ENCODE measurements at places on chromosomes 7 and 10.

DNA sequence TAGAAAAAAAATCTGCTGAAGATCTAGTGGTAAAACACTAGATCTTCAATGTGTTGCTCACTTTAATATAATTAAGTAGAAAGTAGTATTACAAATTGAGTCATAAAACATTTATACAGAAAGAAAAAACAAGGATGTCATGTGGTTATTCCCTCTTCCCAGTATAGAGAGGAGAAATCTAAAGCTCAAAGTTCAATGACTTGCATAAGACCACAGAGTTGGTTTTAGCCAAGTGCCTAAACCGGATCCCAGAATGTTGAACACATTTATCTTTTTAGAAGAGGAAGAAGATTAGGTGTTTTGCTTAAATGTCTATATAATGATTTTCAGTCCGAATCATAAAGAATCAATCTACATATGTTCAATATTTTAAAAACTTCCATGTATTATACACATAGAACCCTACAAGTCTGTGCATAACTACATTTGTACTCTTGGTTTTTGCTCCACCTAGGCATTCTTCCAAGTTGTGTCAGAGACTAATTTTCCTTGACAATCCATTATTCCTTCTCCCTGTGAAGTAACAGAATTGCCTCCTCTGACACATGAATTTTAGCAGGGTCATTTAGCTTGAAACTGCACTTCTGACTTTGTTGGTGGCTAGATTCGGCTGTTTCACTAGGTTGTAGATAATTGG, 389.2 kb downstream of the MAGI2 start:
- DNase-seq: no peak

- DNase-seq: no peak
Measured at GRCh38 chr10:62506371-62506770, 132.2 kb downstream of the ZNF365 start.

- no peak for DNase-seq
Measured at GRCh38 chr10:5393529-5393928, 11.1 kb downstream of the TUBAL3 start.

DNA sequence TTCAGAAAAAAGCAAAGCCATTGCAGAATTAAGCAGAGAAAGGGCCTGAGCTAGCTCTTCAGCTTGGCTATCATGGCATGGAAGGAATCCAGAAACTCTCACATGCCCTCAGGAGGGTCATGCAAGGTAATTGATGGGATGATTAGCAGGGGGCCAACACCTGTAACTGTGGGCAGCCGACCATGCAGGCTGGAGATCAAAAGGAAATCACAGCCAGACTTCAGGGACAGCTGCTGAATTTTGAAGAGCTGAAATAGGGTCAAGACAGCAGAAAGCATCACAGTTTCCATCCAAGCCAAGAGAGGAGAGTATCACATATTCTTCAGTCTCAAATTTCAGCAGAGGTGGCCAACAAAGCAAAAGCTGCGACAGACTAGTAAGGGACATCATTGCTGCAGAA, 239.6 kb upstream of the STEAP1 start:
- no peak for DNase-seq

DNA sequence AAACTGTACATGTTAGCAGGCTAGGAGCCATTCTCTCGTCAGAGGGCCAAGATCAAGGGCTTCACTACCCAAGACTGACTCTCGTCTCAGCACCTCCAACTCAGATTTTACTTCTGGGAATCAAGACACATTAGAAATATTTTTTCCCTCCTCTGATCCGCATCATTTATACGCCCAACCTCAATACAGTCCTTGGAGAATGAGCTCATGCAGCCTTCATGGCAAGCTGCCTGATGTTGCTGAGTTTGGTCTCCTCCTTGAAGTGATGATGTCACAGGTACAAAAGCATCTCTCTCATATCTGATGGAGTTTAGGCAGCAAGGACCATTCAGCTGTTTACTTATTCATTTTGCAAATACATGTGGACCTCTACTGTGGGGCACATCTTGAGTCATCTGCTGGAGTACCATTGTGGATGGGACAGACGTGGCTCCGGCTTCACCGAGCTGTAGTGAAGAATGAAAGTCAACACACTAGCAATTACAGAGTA, 114.0 kb downstream of the BMPER start:
- DNase-seq: no peak

- DNase-seq: no peak
Measured at GRCh38 chr10:124495162-124495561, 33.5 kb downstream of the LHPP start.

- DNase-seq: no peak
Measured at GRCh38 chr7:156792611-156793010, 100.4 kb downstream of the LMBR1 start.

DNA sequence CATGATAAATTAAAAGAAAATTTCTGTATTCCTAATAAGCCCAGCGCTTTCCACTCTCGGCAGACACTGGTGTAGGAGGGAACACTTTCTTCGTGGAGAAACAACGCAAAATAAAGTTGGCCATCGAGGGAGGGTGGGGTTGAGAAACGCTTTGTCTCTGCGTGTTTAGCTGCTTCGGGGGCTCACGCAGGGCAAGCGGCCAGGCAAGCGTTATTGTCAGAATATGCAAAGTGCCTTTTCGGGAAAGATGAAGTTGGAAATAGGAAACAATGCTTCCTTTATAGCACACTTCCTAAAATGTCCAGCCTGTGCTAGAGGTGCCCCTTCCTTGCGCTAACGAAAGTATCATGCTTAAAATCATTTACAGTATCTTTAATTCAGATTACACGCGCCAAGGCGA, 1.9 kb upstream of the EBF3 start:
- no peak for DNase-seq
